Omental fat pad (tissue), 4 donors: ENCODE measurements at places on chromosomes 1 and 21. TPM values are rescaled to one million over a fixed set of nuclear protein-coding genes. Genes with fewer than 3 reads are reported as not detected.

DNA sequence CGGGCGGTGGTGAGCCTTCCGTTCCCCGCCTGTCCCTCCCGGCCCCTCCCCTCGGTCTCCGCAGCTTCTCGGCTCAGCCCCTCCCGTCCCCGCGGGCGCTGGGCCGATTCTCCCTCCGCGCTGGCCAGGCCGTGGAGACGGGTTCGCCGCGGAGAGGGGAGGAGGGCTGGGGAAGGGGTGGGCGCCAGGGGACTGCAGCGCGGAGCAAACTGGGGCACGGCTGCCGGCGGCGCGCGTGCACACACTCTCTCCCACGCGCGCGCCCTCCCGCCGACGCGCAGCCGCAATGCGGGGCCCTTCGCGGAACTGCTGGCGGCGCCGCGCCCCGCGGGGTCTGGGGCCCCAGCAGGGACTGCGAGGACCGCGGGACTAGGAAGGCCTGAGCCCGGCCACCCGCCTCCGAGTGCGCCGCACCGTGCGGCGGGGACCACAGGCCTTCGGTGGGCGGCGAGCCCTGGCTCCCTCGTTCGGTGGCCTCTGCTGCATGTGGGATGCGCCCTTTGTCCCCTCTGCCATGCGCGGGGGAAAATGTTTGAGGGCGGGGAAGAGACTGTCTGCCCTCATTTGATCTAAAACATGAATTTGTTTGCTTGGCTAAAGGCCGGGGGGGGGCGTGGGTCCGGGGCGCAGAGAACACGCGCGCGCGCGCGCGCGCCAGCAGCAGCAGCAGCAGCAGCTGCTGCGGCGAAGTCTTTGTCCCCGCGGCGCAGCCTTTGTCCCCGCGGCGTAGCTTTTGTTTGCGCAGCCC is 90.7 kb upstream of the VAMP3 start:
- no peak for DNase-seq

DNA sequence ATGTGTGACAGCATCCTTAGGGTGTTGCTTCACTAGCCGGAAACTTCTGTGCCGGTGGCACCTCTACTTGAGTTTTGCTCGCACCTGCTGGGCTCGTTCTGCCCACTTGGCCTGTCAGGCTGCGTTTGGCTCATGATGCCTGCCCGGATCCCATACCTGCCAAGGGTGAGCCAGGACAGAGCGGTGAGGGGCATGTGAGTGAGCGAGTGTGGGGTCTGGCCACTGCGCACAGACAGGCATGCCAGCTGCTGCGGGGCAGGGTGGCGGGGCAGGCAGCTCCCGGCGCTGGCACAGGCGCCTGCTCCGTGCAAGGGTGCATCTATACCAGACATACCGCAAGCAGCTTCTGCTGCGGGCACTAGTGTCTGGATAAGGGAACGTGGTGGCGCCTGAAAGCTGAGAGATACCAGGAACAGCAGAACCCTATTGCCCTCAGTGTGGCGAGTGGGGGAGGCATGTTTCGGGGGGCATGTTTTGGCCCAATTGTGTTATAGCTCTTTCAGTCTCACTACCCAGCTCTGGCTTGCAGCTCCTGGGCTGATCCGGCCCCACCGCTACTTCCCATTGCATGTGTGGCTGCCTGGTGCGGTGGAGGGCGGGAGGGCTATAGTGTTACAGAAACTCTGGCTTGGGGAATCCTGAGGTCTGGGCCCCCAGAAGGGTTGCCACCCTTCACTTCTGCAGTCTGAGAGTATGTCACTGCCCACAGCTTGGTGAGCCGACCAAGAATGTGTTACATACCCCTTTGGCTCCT is 32.2 kb downstream of the MAGI3 start:
- no peak for DNase-seq

- DNase-seq, result no peak
Observed at GRCh38 chr1:228930479-228930957, 195.2 kb downstream of the RHOU start.

GRCh38 chr1:60170709-60171108 is 97.1 kb upstream of the C1orf87 start:
- no peak for DNase-seq

DNA sequence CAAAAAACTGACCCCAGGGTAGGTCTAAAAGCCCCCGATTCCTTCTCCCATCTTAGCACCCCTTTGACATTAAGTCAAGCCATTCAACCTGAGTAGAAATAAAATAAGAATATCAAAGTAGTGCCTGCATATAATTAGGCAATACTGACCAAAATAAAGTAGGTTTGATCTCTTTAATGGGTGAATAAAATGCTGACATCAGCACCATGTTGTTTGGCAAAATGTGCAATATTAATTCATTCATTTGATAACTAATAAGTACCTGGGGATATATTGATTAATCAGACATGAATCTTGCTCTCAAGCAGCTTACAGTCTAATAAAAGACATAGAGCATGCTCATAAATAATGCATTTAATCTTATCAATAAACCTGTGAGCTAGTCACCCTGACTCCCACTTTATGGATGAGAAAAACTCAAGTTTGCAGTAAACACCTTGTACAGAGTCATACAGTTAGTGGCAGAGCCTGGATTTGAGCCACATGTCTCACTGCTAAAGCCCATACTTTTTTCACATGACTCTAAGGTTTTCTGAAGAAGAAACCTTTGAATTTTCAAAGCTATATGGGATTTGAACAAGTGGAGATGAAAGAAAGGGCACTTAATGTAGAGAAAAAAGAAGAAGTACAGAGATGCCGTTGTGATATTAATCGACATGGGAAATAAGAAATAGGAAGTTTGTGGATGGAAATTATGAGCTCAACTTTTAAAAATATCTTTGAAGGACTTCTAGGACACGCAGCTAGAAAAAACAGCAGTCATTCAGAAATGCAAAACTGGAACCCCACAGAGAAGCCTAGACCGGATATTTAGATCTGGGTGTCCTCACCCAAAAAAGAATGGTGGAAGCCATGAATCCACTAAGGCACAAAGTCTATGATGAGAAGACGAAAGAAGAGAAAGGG is 183.9 kb downstream of the TOMM20 start:
- no peak for DNase-seq

DNA sequence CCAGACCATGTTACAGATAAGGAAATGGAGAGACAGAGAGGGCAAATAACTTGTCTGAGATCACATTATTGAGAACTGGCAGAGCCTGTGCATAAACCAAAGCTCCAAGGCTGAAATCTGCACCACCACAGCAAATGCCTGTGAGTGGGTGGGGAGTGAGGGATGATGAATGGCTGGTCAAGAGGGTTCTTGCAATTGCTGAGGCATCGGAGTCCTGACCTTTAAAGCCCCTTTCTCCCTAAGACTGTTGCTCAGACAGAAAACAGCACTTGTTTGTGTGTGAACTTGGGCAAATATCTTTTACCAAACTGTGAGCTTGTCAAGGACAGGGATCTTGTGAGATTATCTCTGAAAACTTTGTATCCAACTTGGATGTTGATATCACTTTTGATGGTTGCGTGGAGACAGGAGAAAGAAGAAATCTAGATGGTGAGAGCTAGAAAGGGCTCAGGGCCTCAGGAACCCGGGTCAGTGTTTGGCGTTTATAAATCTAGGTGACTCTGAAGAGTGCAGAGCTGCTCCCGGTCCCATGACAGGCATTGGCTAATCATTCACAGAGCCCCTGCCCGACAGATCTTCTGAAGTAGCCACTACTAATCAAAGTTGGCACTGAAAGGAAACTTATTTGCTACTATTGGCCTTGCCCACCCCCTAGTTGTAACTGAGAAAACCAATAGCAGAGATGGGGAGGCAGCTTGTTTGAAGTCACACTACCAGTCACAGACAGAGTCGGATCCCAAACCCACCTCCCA is 122.3 kb downstream of the FOXD2 start:
- DNase-seq, result no peak

DNA sequence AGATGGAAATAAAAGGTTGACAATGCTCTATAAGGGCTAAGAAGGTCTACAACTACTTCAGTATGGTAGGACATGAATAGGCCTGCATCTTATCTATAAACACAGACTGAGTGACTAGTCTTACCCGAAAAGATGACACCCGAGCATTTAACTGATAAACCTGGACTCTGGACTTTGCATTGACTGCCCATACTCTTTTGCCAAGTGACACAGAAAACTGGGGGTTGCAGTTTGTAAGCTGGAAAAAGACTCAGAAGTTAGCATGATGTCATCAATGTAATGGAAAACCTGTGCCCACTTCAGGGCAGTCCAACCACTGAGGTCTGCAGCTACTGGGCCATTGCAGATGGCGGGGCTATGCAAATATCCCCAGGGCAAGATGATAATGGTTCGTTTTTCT is 258.3 kb upstream of the NEGR1 start:
- DNase-seq, result no peak

- no peak for DNase-seq
Observed at GRCh38 chr1:1968767-1969504, 34.6 kb downstream of the CFAP74 start.

- no peak for DNase-seq
Observed at GRCh38 chr1:147209825-147210821, 15.0 kb downstream of the FMO5 start.

GRCh38 chr1:248592655-248593054 is 4.8 kb downstream of the OR2T10 start:
- DNase-seq, result no peak

- DNase-seq, result no peak
Observed at GRCh38 chr1:97693601-97694000, 227.2 kb downstream of the DPYD start.

DNA sequence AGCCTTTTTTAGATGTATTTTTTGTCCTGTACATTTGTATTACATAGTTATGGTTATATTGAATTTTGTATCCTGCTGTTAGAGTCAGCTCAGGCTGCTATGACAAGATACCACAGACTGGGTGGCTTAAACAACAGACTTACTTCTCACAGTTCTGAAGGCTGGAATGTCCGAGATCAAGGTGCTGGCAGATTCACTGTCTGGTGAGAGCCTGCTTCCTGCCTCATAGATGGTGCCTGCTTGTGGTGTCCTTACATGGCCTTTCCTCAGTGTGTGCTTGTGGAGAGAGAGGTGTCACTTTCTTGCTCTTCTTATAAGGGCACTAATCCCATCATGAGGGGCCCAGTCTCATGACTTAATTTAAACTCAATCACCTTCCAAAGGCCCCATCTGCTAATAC is 23.1 kb upstream of the MYSM1 start:
- no peak for DNase-seq

DNA sequence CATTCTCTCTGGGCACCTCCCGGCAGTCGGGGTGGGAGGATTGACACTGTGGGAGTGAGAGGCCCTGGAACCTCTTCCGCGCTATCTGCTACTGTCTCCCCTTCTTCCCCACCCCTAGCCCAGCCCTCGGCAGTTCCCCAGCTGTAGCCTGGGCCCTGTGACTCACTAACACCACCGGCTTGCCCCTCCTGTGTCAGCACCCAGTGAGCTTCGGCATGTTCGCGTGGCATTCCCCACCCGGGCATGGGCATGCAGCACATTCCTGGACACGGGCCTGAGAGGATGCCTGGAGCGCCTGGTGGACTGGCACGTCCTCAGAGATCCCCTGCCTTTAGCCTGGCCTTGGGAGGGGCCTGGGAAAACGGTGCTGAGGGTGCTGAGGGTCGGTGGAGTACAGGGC is 1.3 kb downstream of the CDK18 start:
- DNase-seq, result no peak

DNA sequence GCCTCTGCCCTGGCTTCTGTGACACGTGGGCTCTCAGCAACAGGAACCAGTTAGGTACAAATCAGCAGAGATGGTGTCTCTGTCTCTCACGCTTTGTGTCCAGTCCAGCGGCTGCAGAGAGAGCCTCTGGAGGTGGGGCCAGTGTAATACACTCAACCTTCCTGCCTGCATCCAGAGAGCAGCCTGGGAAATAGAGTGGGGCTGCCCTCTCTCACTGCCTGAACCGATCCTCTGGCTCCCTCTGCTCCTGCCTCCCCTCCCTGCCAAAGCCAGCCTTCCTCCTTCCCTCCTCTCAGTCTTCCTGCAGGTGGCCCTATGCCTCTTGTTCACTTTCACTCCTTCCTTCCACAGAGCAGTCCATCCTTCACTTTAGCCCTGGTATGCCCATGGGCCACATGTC is at the start of gene ZNF648:
ZNF648 (minus strand) TSS at position 119 of the 400 bp plus-strand sequence. CDS start 3,702 bp downstream, outside the sequence.
- DNase-seq, result no peak

Gene SELENBP1
- total RNA-seq, result 35.7 TPM

Gene LHX8
- not detected for total RNA-seq

Gene LRRC7
- total RNA-seq, result 0.32 TPM

Gene TRPM2
- 5.6 TPM for total RNA-seq

Gene SDC3
- 27.3 TPM for total RNA-seq

Gene CTSE
- not detected for total RNA-seq

Gene PAQR6
- 1.1 TPM for total RNA-seq

Gene TTC13
- 7.4 TPM for total RNA-seq

Gene F5
- total RNA-seq, result 3.7 TPM

Gene UTS2
- total RNA-seq, result not detected

Gene ACTL8
- not detected for total RNA-seq
